Stimulated activated CD8-positive, alpha-beta memory T cell treated with anti-CD3 and anti-CD28 coated beads, Interleukin-15, amount 100 ng/mL, for 48 hours (primary cell): ENCODE measurements at places on chromosomes 3 and 15.

DNA sequence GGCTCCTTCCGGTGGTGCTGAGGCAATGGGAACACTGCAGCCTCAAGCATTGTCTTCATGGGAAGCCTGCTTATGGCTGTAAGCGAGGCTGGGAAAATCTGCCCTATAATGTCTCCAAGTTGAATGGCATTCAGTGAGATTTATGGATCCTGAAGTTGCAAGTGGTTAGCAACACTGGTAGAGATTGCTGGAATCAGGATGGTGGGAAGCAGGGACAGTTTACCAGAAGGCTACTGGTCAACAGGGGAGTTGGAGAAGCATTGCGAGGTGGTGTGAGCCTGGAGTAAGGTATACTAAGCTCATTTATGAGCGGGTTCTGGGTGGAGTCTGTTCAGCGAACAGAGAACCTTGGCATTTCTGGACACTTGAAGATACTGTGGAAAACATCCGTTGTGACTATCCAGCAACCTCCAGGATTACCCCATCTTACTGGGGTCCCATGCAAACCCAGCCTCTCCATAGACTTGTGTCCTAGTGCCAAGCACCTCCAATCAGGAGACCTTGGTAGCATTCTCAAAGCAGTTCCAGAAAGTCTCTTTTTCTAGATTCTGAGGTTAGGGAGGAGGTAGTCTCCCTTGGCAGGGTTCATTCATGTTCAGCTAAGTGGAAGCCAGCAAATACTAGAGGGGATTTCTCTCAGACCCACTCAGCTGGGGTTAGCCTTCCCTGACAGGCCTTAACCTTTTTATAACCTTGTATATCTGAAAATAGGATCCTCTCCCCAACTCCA lies 7.3 kb downstream of the RPSA start:
- DNase-seq, result no peak

DNA sequence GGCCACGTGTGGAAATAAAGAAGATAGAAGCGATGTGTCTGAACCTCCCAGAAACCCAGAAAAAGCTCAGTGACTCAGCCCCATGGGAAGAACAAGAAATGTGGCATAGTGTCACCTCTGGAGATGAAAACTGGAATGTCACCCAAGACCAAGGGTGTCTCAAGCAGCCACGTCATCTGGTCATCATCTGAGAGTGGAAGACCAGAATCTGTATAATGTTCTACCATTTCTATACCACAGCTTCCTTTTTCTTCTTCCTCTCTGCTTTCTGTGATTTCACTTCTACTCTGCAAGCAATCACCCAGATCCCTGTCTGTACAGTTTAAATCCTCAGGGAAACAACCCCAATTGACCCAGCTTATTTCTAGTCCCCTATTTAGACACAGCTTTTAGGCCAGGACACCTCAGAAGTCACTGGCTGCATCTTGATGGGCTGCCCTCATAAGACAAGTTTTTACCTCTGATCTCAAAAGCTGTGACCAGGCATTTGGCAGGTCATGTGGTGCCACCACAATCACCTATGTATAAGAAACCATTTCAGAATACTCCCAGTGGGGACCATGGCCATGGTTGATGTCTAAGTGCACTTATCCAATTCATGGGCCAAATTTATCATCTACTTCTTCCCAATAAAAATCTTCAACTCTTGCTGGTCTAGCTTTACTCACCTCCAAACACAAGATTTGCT lies 278.5 kb upstream of the UMPS start:
- no peak for DNase-seq

DNA sequence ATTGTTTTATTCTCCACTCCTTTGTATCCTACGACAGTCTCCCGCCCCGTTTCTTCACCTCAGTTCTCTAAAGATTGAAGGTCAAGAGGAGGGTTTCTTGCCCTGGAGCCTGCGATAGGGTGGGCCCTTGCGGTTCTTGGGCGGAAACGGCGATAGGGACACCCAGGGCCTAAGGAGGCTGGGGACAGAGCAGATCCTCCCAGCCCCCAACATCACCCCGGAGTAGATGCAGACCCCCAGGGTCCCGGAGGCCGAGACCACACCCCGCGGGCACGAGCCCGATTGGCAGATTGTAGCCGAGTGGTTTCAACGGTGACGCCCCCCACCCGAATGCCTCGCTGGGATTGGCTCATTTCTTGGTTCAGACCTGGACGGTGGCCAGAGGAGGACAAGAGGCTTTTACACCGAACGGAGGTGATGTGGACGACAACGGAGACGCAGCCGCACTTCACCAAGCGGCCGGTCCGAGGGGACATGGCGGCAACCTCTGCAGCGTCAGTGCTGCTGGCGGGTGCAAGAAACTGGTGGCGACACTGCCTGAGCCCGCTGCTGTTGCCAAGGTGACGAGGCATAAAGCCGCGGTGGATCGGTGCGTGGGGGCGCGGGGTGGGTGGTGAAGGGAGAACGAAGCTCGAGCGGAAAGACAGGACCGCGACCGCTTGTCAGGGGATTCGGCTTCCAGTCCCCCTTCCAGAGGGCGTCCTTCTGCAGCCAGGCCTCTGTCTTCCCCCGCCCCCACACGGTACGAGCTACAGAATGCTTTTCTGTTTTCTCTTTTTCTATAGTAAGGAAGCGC lies 19.0 kb upstream of the MCF2L2 start:
- peak; percentile 69 for DNase-seq

DNA sequence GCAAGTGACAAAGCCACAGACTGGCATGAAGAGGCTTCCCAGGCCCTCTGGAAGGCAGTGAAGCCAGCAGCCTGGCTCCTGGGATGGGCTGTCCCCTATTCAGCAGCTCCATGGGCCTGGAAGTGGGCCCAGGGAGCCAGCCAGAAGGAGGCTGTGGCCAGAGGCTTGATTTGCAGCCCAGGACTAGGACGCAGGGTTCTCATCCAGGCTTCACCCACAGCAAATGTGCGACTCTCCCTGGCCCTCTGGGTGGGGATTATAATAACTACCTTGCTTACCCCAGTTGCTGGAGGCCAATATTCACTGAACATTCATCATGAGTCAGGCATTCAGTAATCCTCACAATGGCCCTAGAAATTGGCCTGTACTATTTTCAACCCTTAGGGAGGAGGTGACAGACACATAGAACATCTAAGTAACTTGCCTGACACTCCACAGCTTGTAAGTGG lies 24.6 kb upstream of the SRP14 start:
- DNase-seq, result no peak

- DNase-seq, result no peak
Observed at GRCh38 chr3:122628567-122628966, 51.1 kb downstream of the PARP15 start.

DNA sequence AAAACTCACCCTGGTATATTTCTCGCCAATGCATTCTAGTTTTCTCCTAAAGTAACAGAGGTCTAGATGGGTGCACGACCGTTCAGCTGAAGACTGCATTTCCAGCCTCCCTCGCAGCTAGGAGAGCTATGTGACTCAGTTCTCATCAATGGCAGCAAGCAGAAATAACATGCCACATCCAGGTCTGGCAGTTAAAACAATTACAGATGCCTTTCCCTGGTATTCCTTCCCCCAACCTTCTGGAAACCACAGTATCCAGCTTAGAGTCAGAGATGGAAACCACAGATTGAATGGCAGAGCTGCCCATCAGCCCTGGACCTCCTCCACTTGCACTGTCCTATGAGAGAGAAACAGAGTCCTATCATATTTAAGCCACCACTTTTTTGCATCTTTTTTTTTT lies 4.8 kb downstream of the HAPLN3 start:
- no peak for DNase-seq

DNA sequence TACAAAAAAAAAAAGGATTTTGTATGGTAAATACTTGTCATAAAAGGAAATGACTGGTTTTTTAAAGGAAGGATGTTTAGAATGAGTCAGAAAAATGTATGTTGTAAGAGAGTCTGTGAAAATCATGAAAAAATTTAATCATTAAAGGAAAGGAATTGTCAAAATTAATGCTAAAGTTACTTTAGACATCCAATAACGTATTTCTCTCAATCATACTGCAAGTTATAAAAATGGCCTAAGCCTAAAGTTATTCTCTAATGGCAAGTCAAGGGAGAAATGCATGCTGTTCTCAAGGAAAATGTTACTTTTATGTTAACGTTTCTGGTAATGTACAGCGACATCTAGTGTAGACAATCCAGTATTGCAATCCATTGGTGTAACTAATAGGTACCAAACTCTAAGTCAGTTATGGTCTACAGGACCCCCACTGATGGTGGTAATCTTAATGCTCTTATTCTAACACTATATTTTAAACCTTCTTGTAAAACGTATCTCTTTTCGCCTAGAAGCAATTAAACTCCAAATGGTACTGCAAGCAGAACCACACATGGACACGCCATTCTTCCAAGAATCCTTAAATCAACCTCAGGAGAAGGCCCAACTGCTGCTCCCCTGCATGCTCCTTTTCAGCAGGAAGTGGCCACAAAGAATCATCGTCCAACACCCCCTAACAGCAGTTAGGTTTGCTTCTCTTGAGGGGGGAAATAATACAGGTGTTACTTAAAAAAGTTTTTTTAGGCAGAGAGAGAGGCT lies 35.2 kb downstream of the NCEH1 start:
- no peak for DNase-seq

- DNase-seq, result no peak
Observed at GRCh38 chr3:12681943-12682390, 18.1 kb upstream of the RAF1 start.

DNA sequence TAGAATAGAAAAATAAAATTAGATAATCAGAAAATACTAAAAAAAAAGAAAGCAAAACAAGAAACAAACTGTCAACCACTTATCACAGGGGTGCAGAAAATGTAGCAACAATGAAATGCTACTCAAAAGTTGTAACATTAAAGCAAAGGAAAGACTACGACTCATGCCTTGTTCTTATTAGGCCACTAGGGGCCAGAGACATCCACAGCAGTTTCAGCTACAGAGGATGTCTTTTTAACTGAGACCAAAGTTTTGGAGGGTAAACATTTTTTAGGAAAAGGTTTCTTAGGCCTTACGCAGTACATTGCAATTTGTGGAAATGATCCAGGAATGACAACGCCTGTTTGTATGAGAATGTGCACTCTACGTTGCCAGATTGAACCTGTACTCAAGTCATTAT lies 15.4 kb upstream of the CADM2 start:
- no peak for DNase-seq

GRCh38 chr15:47721676-47722075 lies 4.4 kb downstream of the SEMA6D start:
- DNase-seq, result no peak

GRCh38 chr3:175355801-175356335 lies 496.7 kb downstream of the NAALADL2 start:
- DNase-seq, result no peak
